Renal cortical epithelial cell (primary cell): ENCODE measurements at places on chromosomes 1 and 21. TPM values are rescaled to one million over a fixed set of nuclear protein-coding genes. Genes with fewer than 3 reads are reported as not detected.

The IQGAP3 gene
- 1.5 and 14.6 TPM in 2 replicates for total RNA-seq

The PLPP3 gene
- total RNA-seq = 5.9 and 9.9 TPM in 2 replicates

The LCE1E gene
- not detected in 2 replicates for total RNA-seq

The NOL9 gene
- 22.9 and 31.3 TPM in 2 replicates for total RNA-seq

The COL8A2 gene
- 0.69 and 2.7 TPM in 2 replicates for total RNA-seq

The ETV3L gene
- total RNA-seq = not detected in 2 replicates

- DNase-seq = peak; percentile 10
Measured at GRCh38 chr21:42195378-42196031, 23.4 kb upstream of the ABCG1 start.

GRCh38 chr1:100302739-100303138 lies 36.7 kb downstream of the RTCA start:
- DNase-seq = no peak

GRCh38 chr1:225886159-225887029 lies 2.6 kb downstream of the LEFTY1 start:
- DNase-seq = no peak

- DNase-seq = no peak
Measured at GRCh38 chr1:186623551-186623950, 56.7 kb downstream of the PTGS2 start.

- no peak for DNase-seq
Measured at GRCh38 chr1:15399710-15400109, 10.0 kb upstream of the EFHD2 start.

- DNase-seq = no peak
Measured at GRCh38 chr1:58000821-58001220, 545.7 kb downstream of the OMA1 start.

DNA sequence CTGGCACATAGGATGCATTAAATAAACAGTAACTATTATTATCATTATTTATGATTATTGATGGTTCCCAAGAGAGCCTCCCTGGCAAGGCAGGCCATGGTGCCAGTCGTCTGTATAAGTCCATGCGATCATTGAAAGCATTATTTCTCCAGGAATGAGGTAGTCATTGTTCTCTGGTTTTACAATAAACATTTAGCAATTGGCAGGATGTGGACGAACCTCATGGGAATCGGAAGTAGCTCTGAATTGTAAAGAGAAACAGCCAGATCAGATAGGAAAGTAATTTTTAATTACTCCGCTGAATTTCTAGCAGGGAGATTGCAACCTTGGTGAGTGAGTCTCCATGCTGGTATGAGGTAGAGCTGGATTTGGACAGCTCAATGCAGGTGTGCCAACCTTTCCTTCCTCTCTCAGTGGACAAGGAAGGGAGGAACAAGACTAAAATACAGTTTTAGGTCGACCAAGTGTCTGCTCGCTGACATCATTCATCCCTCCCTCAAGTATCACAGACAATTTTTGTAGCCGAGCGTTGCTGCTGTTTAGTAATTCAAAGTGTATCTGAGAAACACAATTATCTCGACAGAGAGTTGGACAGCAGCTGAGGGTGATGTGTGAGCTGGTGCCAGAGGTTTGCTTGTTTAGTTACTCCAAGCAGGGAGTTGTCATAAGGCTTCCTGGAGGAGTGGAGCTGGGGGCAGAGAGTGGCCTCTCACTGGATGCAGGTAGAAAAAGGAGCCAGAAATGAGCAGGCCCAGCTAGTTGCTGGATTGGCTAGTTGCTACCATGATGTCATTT lies 250.8 kb downstream of the KCNJ6 start:
- DNase-seq = no peak

- no peak for DNase-seq
Measured at GRCh38 chr1:11784256-11784992, 21.3 kb downstream of the MTHFR start.

GRCh38 chr1:208254376-208254775 lies 10.2 kb upstream of the PLXNA2 start:
- peak; percentile 64 for DNase-seq

GRCh38 chr1:59664166-59664565 lies 150.6 kb upstream of the HOOK1 start:
- no peak for DNase-seq

- no peak for DNase-seq
Measured at GRCh38 chr1:119147661-119148090, 7.2 kb upstream of the WARS2 start.
